ENCODE measurements at places on chromosomes 5 and 9. TPM values are rescaled to one million over a fixed set of nuclear protein-coding genes. Genes with fewer than 3 reads are reported as not detected.

GRCh38 chr9:24793787-24794186 is 248.1 kb upstream of the IZUMO3 start:
- no peak overlapping the region for H3K27ac ChIP-seq
- no peaks in the 10 kb centered on the region for H3K27me3 ChIP-seq
- H3K4me3 ChIP-seq: no peak overlapping the region

Gene KIF12
- total RNA-seq: not detected

- H3K4me1 ChIP-seq: no peaks in the 10 kb centered on the region
- DNase-seq: no peak
- no peak overlapping the region for H3K27ac ChIP-seq
- no peaks in the 10 kb centered on the region for H3K36me3 ChIP-seq
- no peak overlapping the region for H3K4me3 ChIP-seq
Observed at GRCh38 chr5:9515436-9515835, 30.4 kb downstream of the SEMA5A start.

GRCh38 chr9:655875-656274 is 185.6 kb upstream of the DMRT1 start:
- peaks cover 2% of the 10 kb centered on the region for H3K27me3 ChIP-seq
- DNase-seq: no peak
- H3K4me3 ChIP-seq: no peak overlapping the region
- no peak overlapping the region for H3K27ac ChIP-seq
- peaks cover 35% of the 10 kb centered on the region for H3K4me1 ChIP-seq

DNA sequence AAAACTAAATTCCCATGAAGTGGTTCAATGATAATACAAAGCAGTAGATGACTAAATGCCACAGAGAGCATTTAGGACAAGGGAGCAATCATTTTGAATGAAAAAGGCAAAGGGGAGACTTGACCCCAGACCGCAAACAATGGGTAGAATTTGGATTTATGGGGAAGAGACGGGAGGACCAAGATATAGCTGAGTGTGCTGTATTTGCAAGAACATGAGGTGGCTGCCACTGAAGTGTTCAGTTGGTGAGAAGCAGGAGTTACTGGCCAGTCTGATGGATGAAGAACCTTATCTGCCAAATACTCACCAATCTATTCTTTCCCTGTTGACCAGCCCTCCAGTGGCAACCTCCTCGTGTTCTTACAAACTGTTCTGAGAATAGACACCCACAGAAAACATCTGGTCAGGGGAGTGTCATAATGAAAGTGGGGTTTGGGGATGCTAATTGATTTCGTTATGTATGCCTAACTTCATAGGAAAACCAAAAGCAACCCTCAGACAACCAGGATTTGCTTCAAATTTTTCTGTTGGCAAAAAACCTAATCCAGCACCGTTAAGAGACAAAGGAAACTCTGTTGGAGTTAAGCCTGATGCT is 19.8 kb downstream of the TDRD7 start:
- H3K4me3 ChIP-seq: no peak overlapping the region
- no peak overlapping the region for H3K27ac ChIP-seq
- peaks cover 8% of the 10 kb centered on the region for H3K4me1 ChIP-seq

DNA sequence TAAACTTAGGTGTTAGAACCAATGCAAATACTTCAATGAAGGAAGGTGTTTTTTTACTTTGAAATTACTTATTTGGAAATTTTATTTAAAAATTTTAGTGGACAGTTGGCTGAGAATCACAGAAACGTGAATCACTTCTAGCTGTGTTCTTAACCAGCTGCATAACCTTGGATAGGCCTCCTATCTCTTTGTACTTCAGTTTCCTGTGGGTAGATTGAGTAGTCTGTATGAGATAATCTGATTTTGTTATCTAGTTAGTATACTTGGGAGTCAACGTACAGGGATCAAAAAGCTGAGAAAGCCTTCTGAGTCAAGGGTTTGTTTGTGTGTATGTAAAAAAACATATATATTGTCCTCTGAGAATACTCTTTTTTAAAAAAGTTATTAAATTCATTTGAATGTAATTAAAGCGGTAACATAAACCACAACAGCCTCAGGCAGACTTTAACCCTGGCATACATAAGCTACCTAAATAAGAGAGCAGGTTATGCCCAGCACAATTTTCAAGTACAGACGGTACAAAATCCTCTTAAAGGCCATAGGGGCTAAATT is 38.1 kb upstream of the ZCCHC7 start:
- no peak for DNase-seq
- peaks cover 37% of the 10 kb centered on the region for H3K36me3 ChIP-seq
- peaks cover 85% of the 10 kb centered on the region for H3K4me1 ChIP-seq
- H3K27me3 ChIP-seq: no peaks in the 10 kb centered on the region

Gene CCL27
- not detected for total RNA-seq

Gene STOM
- total RNA-seq: 11.3 TPM

DNA sequence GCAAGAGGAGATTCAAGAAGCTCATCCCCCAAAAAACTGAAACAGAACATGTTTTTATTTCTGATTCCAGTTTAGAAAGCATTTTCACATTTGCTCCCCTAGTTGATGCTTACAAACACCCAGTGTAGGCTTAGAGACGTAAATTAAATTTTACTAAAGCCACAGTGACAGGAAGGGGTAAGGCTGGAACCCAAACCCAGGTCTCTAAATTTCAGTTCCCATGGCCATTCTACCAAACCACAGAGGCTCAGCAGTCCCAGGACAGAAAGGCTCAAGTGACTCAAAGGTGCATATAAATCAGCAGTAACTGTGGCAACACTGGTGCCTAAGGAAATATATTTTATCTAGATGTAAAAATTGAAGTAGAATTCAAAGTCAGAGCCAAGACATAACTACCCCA is 128.7 kb downstream of the CEP120 start:
- H3K27ac ChIP-seq: no peak overlapping the region
- no peak for DNase-seq
- H3K4me3 ChIP-seq: no peak overlapping the region
- no peaks in the 10 kb centered on the region for H3K36me3 ChIP-seq

GRCh38 chr9:68709291-68710110 is 4.5 kb downstream of the PIP5K1B start:
- peaks cover 25% of the 10 kb centered on the region for H3K36me3 ChIP-seq
- peaks cover 65% of the 10 kb centered on the region for H3K4me1 ChIP-seq
- DNase-seq: no peak
- H3K4me3 ChIP-seq: peak overlapping the region; percentile 35
- peak overlapping the region; percentile 59 for H3K27ac ChIP-seq

Gene GARNL3
- 4.0 TPM for total RNA-seq

DNA sequence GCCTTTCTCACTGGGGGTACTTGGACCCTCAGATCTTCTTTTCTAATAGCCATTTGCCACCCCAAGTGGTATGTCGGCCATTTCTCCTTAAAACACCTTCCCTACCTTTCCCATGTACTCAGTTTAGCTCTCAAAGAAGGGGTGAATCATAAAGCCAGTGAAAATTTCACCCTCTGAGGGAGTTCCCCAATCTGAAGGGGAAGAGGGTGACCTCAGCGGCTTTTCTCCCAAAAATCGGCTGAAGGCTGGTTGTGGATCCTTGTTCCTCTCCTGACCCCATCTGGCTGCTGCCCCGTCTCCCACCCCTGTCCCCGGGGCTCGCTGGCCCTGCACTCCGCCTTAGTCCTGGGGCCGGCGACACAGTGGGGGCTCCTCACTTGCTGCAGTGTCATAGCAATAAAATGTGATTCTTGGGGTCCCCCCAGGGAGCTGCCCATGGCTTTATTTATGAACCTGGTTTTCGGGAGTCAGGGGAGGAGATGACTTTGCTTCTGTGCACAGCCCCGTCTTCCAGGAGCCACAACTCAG is 17.3 kb upstream of the LTC4S start:
- no peak overlapping the region for H3K27ac ChIP-seq
- peaks cover 82% of the 10 kb centered on the region for H3K36me3 ChIP-seq
- H3K27me3 ChIP-seq: no peaks in the 10 kb centered on the region
- no peak for DNase-seq
- H3K4me1 ChIP-seq: no peaks in the 10 kb centered on the region

Gene SERF1A
- 11.4 TPM for total RNA-seq

Gene FPGS
- total RNA-seq: 105 TPM

GRCh38 chr9:27581826-27582225 is 8.5 kb upstream of the C9orf72 start:
- H3K36me3 ChIP-seq: no peaks in the 10 kb centered on the region
- peaks cover 7% of the 10 kb centered on the region for H3K4me1 ChIP-seq
- no peak overlapping the region for H3K4me3 ChIP-seq
- peaks cover 3% of the 10 kb centered on the region for H3K27me3 ChIP-seq

- H3K4me3 ChIP-seq: no peak overlapping the region
- H3K27ac ChIP-seq: no peak overlapping the region
- H3K4me1 ChIP-seq: no peaks in the 10 kb centered on the region
- no peaks in the 10 kb centered on the region for H3K36me3 ChIP-seq
Observed at GRCh38 chr5:81202655-81203054, 30.5 kb upstream of the CKMT2 start.

Gene CSF1R
- total RNA-seq: 0.44 TPM

Gene LCN15
- not detected for total RNA-seq

DNA sequence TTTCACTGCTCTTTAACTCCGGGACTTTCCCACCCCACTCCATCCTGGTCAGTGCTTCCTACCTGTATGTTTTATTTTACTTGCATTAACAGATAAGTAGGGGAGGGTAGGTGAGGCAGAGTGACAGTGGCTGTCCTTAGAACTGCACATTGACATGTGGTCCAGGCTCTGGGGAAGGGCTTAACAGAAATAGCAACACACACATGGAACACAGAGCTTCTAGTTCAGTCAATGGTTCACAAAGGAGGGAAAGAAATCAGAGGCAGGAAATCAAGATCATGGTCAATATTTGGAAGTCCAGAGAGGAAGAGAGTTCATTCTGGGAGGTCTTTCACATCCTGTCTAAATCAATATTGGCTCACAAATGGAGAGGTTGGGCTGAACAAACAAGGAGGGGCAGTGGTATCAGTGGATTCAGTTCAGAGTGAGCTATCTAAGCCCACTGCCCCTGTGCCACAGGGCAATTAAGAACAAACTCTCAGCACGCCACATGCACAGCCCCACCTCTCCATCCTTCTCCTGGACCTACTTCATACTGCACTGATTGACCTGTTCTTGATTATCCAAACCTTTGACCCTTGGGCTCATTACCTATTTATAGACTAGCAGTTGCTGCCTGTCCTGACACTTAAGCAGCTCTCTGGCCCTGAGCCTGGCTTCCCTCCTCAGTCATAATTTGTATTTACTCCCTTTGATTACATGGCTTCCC is 6.2 kb upstream of the VPS13A start:
- H3K36me3 ChIP-seq: no peaks in the 10 kb centered on the region
- H3K27me3 ChIP-seq: no peaks in the 10 kb centered on the region
- no peak overlapping the region for H3K27ac ChIP-seq
- peaks cover 2% of the 10 kb centered on the region for H3K4me1 ChIP-seq
- no peak overlapping the region for H3K4me3 ChIP-seq

Gene PITX1
- not detected for total RNA-seq

Gene WASHC1
- total RNA-seq: 22.7 TPM

GRCh38 chr9:3888497-3888858 is 362.7 kb upstream of the RFX3 start:
- peaks cover 1% of the 10 kb centered on the region for H3K27me3 ChIP-seq
- no peaks in the 10 kb centered on the region for H3K4me1 ChIP-seq
- no peak overlapping the region for H3K4me3 ChIP-seq
- H3K36me3 ChIP-seq: no peaks in the 10 kb centered on the region
- no peak for DNase-seq

- H3K4me1 ChIP-seq: no peaks in the 10 kb centered on the region
- H3K4me3 ChIP-seq: no peak overlapping the region
- no peaks in the 10 kb centered on the region for H3K36me3 ChIP-seq
Observed at GRCh38 chr5:106648401-106648800, 1022.3 kb downstream of the EFNA5 start.

DNA sequence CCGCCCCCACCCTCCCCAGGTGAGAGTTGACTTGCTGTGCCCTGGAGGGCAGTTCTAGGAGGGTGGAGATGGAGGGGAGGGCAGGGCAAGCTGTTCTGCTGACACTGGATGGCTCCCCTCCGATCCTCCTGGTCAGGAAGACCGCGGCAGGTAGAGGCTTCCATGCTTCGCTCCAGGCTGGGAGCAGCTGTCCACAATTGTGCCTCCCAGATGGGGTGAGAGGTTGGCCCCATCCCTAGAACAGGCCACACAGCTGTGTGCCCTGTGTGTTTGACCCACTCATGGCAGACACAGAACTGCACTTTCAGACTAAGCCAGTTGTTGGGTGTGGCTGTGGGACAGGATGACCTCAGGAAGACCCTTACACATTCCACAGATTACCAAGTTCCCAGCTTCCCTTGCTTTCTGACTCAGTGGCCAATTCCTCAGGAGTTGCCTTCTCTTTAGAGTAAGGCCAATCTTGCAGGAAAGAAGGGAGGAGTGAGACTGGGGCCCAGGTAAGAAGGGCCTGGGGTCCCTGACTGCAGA is 72.1 kb upstream of the HSPA9 start:
- H3K36me3 ChIP-seq: no peaks in the 10 kb centered on the region
- no peak for DNase-seq
- peaks cover 21% of the 10 kb centered on the region for H3K4me1 ChIP-seq
- H3K4me3 ChIP-seq: no peak overlapping the region
- H3K27ac ChIP-seq: no peak overlapping the region

Gene SH3PXD2B
- total RNA-seq: 0.02 TPM

Gene ZBTB43
- total RNA-seq: 20.3 TPM

- DNase-seq: no peak
- no peak overlapping the region for H3K27ac ChIP-seq
- H3K27me3 ChIP-seq: peaks cover 10% of the 10 kb centered on the region
- no peaks in the 10 kb centered on the region for H3K4me1 ChIP-seq
- H3K4me3 ChIP-seq: no peak overlapping the region
- no peaks in the 10 kb centered on the region for H3K36me3 ChIP-seq
Observed at GRCh38 chr5:42429694-42430093, 6.5 kb downstream of the GHR start.

DNA sequence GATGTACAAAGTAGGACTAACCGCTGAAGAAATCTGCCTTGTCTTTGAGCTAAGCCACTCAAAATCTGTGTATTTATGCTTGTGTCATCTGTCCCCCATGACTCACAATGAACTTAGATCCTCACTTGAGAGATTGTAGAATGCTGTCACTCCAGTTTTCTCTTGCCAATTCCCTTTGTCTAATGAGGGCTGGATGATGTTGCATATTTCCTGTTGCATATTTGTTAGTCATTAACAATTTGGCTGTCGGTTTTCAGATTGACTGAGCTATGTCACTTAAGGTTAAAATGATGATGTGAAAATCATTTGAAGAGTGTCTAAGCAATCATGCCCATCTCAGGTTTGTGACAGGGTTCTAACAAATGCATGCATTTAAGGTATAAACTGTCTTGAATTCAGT is 481.7 kb downstream of the CDH10 start:
- no peak for DNase-seq
- H3K36me3 ChIP-seq: no peaks in the 10 kb centered on the region
- no peak overlapping the region for H3K27ac ChIP-seq

- no peak overlapping the region for H3K4me3 ChIP-seq
- no peak for DNase-seq
- no peak overlapping the region for H3K27ac ChIP-seq
- H3K4me1 ChIP-seq: no peaks in the 10 kb centered on the region
- peaks cover 8% of the 10 kb centered on the region for H3K27me3 ChIP-seq
Observed at GRCh38 chr5:43348207-43348606, 35.0 kb upstream of the HMGCS1 start.
